ENCODE measurements at places on chromosomes 7 and 10.

- DNase-seq = peak; percentile 41
These were observed 216.9 kb downstream of the POLR1F start for GRCh38 chr7:19491821-19492452.

DNA sequence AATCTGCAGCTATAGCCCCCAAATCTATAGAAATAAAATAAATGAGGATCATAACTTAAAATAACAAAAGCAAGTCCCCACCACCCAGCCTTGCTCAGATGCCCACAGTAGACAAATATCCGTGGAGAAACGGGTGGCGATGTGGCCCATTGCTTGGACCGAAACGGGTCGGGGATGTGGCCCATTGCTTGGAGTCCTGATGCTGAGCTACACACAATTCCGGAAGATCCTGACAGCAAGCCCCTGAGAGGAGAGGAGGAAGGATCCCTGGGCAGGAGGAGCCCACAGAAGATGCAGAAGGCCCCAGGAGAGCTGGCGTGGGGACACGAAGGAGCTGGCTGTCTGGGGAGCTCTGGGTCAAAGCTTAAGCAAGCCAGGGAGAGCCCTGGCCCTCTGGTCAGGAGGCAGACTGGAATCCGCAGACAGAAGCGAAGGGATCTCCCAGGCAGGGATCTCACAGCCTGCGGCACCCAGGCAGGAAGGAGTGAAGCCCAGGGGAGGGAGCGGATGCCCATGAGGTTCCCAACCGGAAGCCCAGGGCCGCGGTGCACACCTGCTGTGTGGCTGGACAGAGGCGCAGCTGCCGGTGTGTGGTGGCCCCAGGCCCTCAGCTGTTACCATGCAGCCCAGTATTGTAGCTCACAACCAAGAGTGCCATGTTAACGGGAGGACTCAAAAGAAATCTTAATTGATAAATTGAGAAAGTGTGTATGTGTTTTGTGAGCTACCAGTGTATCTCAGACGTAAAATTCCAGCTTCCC is 138.8 kb downstream of the ADARB2 start:
- DNase-seq = no peak

- no peak for DNase-seq
These were observed 260.9 kb upstream of the PLPP4 start for GRCh38 chr10:120195984-120196712.

- no peak for DNase-seq
These were observed 16.0 kb downstream of the KAT6B start for GRCh38 chr10:74842301-74842954.

DNA sequence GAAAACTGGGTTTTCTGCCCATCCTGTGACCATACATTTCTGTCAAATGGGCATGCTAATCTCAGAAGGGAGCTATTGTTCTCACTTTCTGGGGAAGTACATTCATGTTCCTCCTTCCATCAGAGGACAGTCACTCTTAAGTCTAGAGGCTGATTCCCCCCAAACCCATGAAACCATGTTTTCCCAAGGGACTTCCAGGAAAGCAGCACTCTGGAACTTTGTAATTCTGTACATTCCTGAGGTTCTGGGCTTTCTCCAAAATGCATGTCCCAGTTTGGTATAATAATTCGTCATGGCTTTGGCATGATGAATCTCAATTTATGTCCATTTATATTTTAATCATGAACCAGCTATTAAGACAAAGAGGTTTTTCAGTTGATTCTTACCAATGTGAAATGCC is 688.1 kb downstream of the LRMDA start:
- peak; percentile 73 for DNase-seq

DNA sequence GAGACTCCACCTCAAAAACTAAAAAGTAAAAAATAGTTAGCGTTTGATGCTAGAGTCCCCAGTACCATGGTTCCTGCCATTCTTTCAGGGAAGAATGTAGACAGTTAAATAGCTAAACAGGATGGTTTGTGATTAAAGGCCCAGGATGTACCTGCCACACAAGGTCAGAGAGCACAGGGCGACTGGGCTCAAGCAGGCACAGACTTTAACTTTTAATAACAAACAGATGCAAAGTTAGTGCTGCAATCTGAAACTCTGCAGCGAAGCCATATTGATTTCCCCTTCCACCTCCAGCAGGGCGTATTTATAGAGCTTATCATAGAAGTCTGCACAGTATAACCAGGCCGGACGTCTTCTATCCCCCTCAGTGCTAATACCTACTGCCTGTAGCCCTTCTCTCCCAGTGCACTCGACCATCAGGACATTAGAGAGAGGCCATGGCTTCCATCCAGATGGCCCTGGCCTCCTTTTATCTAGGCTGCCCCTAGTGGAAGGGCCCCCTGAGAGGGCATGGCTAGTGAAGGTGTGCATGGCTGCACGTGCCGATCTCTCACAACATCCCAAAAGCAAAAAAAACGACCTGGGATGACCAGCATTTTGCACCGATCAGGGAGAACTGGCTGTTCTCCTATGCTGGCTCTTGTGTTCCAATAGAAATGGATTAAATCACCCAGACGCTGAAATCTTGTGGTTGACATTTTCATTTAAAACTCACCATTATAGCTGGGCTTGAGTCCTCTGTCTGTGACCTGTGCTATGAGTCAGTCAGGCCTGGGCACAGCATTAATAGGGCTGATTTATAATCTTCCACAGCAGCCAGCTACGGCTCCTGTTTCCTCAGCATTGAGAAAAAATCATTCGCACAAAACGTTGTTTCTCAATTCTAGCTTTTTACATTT is 7.6 kb upstream of the BAG3 start:
- DNase-seq = no peak

- DNase-seq = no peak
These were observed 56.1 kb downstream of the MKI67 start for GRCh38 chr10:128070161-128070560.

GRCh38 chr7:41046221-41046761 is 656.6 kb downstream of the INHBA start:
- peak; percentile 91 for DNase-seq

GRCh38 chr10:28090506-28090905 is 91.6 kb upstream of the ODAD2 start:
- DNase-seq = peak; percentile 45

- no peak for DNase-seq
These were observed 10.5 kb upstream of the HYCC1 start for GRCh38 chr7:23024454-23024853.

GRCh38 chr10:114970515-114970914 is 32.5 kb downstream of the TRUB1 start:
- no peak for DNase-seq

DNA sequence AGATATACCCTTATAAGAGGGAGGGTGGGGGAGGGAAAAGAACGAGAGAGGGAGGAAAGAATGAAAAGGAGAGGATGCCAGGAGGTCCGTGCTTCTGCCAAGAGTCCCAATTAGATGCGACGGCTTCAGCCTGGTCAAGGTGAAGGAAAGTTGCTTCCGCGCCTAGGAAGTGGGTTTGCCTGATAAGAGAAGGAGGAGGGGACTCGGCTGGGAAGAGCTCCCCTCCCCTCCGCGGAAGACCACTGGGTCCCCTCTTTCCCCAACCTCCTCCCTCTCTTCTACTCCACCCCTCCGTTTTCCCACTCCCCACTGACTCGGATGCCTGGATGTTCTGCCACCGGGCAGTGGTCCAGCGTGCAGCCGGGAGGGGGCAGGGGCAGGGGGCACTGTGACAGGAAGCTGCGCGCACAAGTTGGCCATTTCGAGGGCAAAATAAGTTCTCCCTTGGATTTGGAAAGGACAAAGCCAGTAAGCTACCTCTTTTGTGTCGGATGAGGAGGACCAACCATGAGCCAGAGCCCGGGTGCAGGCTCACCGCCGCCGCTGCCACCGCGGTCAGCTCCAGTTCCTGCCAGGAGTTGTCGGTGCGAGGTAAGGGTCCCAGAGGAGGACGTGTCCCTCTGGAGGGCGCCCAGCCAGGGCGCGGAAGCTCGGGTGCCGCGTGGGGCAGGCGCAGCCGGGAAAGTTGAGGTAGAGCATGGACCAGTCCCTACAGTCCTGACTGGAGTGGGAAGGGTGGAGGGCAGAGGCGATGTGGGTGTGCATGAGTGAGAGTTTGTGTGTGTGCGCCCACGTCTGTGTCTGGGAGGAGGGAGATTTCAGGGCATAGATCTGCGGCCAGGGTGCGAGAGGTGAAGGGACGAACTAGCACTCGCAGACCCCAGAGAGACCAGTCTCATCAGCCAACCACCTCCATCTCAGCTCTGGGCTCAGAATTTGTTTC is 844 bp downstream of the GRM3 start:
- DNase-seq = no peak
